ENCODE measurements at places on chromosomes 1 and 21. TPM values are rescaled to one million over a fixed set of nuclear protein-coding genes. Genes with fewer than 3 reads are reported as not detected.

GRCh38 chr1:200437556-200438203 is 27.8 kb upstream of the ZNF281 start:
- H3K36me3 ChIP-seq = no peaks in the 10 kb centered on the region
- H3K27me3 ChIP-seq = no peaks in the 10 kb centered on the region
- DNase-seq = no peak
- H3K4me3 ChIP-seq = peak overlapping the region; percentile 36

DNA sequence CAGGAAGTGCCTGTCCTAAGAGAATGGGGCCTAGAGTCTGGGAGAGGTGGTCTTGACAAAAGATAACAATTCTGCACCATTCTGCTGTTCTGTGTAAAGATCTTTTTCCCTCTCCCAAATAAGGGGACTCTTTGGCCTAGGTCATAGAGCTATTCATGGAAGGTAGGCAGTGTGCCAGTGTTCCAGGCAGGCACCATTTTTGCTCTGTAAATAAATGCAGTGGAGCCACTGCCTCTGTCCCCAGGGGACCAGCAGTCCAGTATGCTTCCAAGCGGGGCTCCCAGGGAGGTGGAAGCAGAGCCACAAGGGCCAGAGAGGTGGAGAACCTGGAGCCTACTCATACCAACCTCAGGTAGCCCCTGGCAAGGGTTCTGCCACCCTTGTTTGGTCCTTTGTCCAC is 25.9 kb downstream of the KCNA2 start:
- peaks cover 12% of the 10 kb centered on the region for H3K27me3 ChIP-seq
- no peaks in the 10 kb centered on the region for H3K4me1 ChIP-seq
- no peak overlapping the region for H3K4me3 ChIP-seq

- H3K27ac ChIP-seq = no peak overlapping the region
- no peaks in the 10 kb centered on the region for H3K4me1 ChIP-seq
- H3K36me3 ChIP-seq = peaks cover 16% of the 10 kb centered on the region
These were observed 107.1 kb downstream of the ST3GAL3 start for GRCh38 chr1:43814401-43814800.

- peaks cover 8% of the 10 kb centered on the region for H3K4me1 ChIP-seq
- no peak overlapping the region for H3K27ac ChIP-seq
- no peak for DNase-seq
These were observed 125.0 kb upstream of the B3GALT2 start for GRCh38 chr1:193311226-193311948.

- no peak overlapping the region for H3K27ac ChIP-seq
- H3K4me3 ChIP-seq = no peak overlapping the region
- no peaks in the 10 kb centered on the region for H3K36me3 ChIP-seq
- H3K27me3 ChIP-seq = no peaks in the 10 kb centered on the region
- H3K4me1 ChIP-seq = peaks cover 8% of the 10 kb centered on the region
These were observed 14.6 kb upstream of the TMEM61 start for GRCh38 chr1:54965624-54966340.

- no peaks in the 10 kb centered on the region for H3K27me3 ChIP-seq
- no peak overlapping the region for H3K27ac ChIP-seq
- H3K4me3 ChIP-seq = no peak overlapping the region
- no peak for DNase-seq
These were observed 35.9 kb upstream of the KANK4 start for GRCh38 chr1:62355095-62355494.

GRCh38 chr1:42427240-42427639 is 28.6 kb downstream of the ZMYND12 start:
- H3K4me1 ChIP-seq = no peaks in the 10 kb centered on the region
- no peak overlapping the region for H3K27ac ChIP-seq
- no peaks in the 10 kb centered on the region for H3K36me3 ChIP-seq
- DNase-seq = no peak
- no peak overlapping the region for H3K4me3 ChIP-seq

The FBLIM1 gene
- not detected for total RNA-seq

The POTED gene
- total RNA-seq = not detected

The C1orf56 gene
- 0.58 TPM for total RNA-seq
